ENCODE measurements at places on chromosomes 2 and 18.

- no peak for DNase-seq
These were observed 76.0 kb downstream of the HS1BP3 start for GRCh38 chr2:20574930-20575329.

GRCh38 chr2:109452318-109453305 lies 161.2 kb downstream of the SEPTIN10 start:
- DNase-seq = no peak

DNA sequence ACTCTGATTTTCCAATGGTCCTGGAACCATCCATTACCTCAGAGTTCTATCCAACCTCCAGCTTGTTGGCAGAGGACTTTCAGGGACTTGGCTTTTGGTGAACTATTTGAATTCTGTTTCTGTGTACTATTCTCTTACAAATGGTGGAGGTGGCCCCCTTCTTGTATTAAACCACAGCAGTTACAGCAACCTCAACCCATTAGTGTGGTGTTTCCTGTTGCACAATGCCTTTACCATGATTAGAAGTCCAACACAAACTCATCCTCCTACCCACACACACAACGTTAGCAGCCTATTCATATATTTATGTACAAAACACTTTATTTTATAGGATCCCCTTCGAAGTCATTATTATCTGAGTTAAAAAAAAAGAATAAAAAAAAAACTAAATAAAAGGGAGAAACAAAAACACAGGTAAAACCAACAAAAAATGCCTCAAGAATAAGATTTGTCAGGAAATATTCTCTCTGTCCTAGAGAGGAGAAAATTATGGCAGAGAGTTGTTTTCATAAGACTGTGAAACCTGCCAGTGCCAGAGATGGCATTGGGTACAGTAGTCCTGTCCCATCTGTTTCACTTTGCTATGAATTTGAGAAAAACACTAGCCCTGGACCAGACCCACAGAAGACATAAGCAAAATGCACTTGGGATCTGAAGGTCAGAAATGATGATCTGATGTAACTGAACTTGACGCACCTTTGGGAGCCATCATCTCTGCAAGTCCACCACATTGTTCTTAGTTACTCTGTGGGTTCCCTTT lies 1896.0 kb upstream of the PIK3C3 start:
- DNase-seq = no peak

GRCh38 chr2:176683618-176684111 lies 414.4 kb downstream of the MTX2 start:
- DNase-seq = no peak

GRCh38 chr18:69958422-69958821 lies 10.7 kb upstream of the CD226 start:
- no peak for DNase-seq

Data from stimulated activated CD4-positive, alpha-beta T cell treated with anti-CD3 and anti-CD28 coated beads, Interleukin-12 subunit alpha, Interleukin-12 subunit beta, amount 100 ng/mL, for 24 hours (primary cell).